ENCODE measurements at places on chromosomes 7 and 10. TPM values are rescaled to one million over a fixed set of nuclear protein-coding genes. Genes with fewer than 3 reads are reported as not detected.

- DNase-seq, result no peak
Measured at GRCh38 chr7:83447681-83448080, 201.3 kb downstream of the SEMA3E start.

DNA sequence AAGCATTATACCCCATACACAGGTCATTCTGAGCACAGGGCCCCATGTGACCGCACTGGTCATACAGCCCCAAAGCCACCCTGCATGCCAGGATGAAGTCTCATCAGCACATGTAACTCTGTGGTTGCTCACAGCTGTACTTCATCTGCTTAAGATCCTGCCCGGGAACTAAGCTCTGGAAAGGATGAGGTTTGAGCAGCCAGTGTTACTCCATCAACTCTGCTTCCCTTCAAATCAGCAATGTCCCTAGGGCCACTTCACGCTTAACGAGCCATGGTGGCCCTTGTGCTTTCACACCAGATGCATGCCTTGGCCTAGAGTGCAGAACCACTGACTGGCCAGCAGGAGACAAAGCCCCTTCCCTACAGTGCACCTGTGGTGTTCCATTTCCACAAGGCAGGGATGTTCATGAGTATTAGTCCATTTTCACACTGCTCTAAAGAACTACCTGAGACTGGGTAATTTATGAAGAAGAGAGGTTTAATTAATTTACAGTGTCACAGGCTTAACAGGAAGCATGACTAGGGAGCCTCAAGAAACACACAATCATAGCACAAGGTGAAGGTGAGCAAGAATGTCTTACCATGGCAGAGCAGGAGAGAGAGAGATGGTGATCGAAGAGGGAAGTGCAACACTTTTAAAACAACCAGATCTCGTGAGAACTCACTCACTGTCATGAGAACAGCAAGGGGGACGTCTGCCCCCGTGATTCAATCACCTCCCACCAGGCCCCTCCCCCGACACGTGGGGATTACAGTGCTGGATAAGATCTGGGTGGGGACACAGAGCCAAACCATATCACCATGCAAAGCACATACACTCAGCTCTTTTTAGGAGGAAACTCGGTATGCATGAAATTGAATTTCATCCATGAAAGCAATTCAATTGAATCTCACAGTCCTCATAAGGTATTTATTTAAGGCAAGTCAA lies 149.0 kb upstream of the CDCA7L start:
- no peak for DNase-seq

- no peak for DNase-seq
Measured at GRCh38 chr7:158252081-158252836, 335.4 kb downstream of the PTPRN2 start.

DNA sequence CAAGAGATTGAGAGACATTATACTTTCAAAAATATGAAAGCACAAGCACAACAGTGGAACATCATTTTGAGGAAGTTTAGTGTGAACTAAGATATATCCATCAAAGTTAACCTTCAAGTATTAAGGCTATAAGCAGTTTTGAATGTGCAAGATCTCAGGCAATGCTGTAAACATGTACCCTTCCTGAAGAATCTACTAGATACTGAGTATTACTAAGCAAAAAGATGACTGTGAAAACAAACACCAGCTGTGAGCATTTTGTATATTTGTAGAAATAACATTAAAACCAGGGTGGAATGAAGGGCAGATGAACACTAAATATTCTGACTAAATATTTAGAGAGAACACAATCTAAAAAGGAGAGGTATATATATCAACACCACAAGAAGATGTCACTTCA lies 41.3 kb upstream of the ADRA2A start:
- no peak for DNase-seq

- no peak for DNase-seq
Measured at GRCh38 chr10:96395931-96396877, 37.4 kb upstream of the OPALIN start.

DNA sequence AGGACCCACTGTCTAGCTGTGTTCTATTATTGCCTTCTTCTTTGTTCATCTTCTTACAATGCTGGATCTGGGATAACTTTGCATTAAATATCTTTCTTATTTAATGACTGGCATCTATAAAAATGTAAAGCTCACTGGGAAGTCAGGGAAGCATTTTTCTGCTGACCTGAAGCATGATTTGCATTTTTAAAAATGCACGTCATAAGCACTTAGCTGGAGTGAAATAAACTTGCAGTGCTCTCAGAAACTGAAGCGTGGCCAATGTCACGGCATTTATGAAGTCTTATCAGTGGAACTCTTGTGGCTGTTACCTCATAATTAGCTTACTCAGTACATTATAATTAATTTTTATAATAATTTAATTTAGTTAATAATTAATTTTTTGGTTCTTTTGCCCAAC lies 59.1 kb downstream of the FRMD4A start:
- no peak for DNase-seq

- DNase-seq, result no peak
Measured at GRCh38 chr7:98956469-98956868, 78.1 kb downstream of the TRRAP start.

DNA sequence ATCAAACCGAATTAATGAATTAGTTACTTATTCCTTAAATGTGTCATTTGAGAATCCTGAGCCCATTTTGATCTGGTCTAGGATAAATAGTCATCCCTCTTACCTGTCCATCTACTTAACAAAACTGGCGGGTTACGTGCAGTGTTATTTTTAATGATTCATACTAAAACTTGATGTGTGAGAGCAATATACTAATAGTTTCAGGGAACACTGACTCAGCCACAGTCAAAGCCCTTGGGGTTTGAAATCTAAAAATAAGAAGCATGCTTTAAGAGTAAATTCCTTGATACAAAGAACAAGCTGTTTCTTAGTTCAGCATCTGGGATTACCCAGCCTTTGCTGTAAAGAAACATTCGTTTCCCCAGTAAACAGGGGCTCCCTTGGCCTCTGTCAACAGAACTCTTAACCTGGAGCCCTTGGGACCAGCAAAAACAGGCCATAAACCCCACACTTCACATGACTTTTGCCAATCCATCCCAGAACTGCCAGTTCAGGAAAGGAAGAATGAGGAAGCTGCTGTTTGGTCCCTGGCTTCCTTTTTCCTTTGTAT lies 370.6 kb upstream of the IGFBP3 start:
- no peak for DNase-seq

DNA sequence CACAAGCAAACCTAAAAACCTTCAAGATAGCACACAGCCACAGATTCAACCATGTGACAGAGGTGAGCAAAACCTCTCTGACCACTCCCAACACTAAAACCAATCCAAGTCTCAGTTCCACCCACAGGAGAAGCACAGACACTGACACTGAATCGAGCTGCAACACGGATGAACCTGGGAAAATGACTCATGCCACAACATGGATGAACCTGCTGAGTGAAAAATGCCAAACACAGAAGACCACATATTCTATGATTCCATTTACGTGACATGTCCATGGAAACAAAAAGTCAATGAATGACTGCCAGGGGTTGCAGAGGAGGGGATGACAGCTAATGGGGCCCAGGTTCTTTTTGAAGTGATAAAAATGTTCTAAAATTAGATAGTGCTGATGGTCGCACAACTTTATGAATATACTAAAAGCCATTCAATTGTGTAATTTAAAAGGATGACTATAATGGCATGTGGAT lies 22.0 kb downstream of the CYTH3 start:
- no peak for DNase-seq

- DNase-seq, result no peak
Measured at GRCh38 chr10:121774404-121774803, 153.4 kb downstream of the ATE1 start.

- no peak for DNase-seq
Measured at GRCh38 chr7:155324918-155325235, 27.2 kb downstream of the INSIG1 start.

- DNase-seq, result peak; percentile 77
Measured at GRCh38 chr10:22605168-22605567, 109.2 kb downstream of the PIP4K2A start.

- DNase-seq, result no peak
Measured at GRCh38 chr10:115801457-115801856, 471.5 kb downstream of the GFRA1 start.

The AEBP1 gene
- total RNA-seq, result 81.1 TPM

The PRRT4 gene
- total RNA-seq, result not detected

The PLCE1 gene
- total RNA-seq, result 0.55 TPM

The GIMAP1 gene
- total RNA-seq, result not detected

The SPDYE5 gene
- not detected for total RNA-seq

The RPEL1 gene
- total RNA-seq, result not detected

All from kidney epithelial cell (primary cell).